Body of pancreas (tissue), 4 donors: ENCODE measurements at places on chromosomes 5 and 9. TPM values are rescaled to one million over a fixed set of nuclear protein-coding genes. Genes with fewer than 3 reads are reported as not detected.

DNA sequence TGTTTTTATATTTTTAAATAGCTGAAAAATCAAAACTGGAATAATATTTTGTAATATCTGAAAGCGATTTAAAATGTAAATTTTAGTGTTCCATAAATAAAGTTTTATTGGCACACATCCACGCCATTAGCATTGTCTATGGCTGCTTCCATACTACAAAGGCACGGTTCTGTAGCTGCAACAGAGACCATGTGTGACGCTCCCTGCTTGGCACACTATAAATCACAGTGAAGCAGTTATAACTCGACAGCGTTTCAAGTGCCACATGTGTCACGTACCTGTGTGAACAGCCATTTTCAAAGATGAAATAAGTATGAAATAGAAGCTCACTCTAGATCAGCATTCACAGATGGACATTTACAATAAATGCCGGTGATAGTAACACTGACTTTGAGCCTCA is 810.1 kb upstream of the WWC1 start:
- no peak for DNase-seq

DNA sequence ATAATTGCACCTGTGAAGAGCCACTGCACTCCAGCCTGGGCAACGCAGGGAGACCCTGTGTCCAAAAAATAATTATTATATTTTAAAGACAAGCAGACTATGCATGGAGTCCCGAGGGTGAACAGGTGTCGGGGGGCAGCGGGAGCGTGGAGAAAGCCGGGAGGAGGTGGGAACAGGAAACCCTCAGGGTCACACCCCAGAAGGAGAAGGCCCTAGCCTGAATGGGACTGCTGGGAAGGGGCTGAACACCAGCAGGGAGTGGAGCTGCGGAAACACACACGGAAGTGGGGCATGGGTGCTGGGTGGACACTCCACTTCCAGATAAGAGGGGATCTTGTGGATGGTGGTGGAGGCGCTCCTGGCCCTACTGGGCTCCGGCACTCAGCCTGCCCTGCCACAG is 12.8 kb downstream of the SURF6 start:
- DNase-seq, result no peak

DNA sequence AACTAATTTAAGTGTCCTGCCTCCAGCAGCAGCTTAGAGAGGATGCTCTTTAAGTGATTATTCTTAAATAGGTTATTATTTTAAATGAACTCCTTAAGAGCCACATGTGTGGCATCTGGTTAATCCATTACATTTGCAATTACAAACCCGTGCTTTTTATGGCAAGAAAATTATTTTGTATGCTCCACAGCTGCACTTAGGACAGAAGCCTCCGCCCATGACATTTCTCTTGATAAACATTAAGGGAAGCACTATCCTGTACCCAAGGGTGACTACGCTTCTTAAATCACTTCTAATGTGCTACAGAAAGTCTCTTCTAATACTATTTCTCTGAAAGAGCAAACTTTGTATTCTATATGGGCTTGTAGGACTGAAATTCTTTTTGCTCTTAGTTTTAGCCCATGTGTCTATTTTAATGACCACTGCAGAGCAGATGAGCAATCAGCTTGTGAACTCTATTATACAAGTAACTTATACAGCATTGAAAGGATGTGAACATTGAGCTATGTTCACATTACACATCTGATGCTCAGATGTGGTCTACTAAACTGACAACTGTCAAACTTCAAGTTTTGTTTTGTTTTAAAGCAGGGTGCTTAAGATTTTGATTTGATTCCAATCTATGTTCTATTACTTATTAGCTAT is 223.4 kb downstream of the COX7C start:
- no peak for DNase-seq

DNA sequence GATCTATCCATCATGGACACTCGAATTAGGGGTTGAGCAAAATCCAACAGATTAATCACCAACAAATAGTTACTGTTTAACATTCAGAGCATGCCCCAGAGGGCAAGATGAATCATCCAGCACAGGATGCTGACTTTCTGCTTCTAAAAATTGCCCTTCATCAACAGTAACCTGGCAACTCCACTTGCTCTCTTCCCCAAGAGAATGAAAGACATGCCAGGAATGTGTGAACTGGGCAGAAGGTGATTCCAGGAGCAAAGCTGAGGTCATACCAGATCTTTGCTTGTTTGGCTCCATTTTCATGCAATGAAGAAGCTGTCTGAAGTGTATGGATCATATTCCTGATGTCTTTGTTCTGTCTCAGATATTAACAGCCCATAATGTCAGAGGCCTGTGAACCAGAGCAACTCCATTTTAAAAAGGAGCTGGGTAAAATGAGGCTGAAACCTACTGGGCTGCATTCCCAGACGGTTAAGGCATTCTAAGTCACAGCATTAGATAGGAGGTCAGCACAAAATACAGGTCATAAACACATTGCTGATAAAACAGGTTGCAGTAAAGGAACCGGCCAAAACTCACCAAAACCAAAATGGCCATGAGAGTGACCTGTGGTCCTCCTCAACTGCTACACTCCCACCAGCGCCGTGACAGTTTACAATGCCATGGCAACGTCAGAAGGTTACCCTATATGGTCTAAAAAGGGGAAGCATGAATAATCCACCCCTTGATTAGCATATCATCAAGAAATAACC is 2.5 kb upstream of the ZNF367 start:
- peak; percentile 31 for DNase-seq

DNA sequence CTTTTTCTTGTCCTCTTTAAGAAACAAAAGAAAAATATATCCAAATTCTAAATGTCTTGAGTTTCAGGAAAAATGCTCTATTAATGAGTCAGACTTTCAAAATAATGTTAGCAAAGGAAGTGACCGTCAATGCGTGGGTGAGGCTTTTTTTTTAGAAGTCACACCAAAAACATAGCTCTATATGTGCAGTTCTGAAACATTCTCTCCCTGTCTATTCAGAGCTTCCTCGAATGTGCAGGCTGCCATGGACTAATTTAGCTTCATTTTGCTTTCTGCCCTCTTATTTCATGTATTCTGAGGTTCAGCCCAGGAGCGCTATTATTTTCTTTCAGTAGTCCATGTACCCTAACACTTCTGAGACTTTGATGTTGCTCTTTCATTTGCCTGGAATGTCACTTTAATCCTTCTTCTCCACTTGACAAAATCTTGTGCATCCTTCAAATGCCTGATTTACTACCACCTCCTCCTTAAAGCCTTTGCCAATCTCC is 72.5 kb upstream of the RASA1 start:
- DNase-seq, result no peak

DNA sequence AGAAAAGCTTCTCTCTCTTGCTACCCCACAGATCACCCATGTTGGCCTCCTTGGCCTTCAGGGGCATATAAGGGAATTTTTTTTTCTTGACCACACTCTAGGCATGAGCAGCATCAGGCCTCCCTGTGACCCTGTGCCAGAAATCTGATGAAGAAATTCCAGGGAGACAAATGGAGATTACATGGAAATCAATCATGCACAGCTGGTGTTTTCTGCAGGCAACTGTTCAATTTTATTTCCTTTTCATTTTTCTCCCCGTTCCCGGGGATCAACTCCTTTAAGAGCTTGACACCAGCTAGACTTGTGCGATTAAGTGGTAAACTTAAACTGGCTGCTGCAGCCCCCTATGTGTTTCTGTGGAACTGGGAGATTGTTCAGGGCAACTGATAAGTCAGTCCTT is 59.3 kb downstream of the GALNT10 start:
- no peak for DNase-seq

- DNase-seq, result no peak
Measured at GRCh38 chr5:138132543-138132942, 6.7 kb downstream of the NME5 start.

- no peak for DNase-seq
Measured at GRCh38 chr5:5736007-5736406, 313.5 kb downstream of the ICE1 start.

DNA sequence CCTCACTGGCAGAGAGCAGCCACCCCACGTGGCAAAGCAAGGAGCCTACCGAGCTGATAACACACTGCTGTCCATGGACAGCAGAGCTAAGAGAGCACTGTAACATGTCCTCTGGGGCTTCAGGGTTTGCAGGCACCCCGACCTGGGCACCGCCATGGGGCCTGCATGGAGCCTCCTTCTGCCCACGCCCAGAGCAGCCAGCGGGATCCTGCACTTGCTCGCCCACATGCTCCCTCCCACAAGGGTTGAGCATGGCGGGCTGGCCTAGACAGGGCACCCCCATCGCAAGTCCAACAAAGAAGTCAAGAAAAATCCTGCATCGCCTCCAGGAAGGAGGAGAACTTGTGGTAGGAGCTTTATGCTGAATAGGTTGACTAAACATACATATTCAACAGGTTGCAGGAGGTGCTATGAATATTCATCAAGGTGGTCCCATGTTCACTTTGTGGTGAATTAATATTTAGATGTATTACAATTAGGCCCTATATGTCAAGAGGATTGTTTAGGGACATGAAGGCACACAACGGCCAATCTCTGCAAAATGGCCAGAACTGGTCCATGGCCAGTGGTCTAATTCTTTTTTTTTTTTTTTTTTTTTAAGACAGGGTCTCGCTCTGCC is 3.8 kb upstream of the MIGA2 start:
- DNase-seq, result no peak

DNA sequence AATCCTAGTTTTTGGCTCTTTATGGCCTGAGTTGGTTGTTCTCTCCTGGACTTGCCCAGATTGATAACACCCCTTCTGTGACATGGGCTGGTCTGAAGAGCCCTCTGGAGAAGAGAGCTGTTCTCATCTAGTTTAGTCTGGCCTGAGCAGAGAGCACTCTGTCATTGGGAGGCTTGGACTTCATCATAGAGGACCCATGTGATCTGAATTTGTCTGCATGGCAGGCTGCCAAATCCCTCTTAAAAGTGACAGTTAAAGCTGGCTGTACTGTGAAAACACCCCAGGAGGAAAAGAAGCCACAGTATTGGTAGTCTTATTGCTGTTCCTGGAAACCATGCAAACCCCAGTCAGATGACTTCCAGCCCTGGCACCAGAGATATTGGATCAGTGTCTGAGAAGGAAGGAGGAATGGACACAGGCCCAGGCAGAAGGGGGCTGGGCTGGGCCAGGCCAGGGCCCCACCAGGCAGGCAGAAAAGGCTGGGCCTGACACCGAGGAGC is 3.7 kb upstream of the WDR31 start:
- peak; percentile 86 for DNase-seq

GRCh38 chr9:93952119-93952783 is 2.9 kb downstream of the BARX1 start:
- no peak for DNase-seq

- no peak for DNase-seq
Measured at GRCh38 chr5:151630088-151630487, 39.0 kb upstream of the FAT2 start.

- DNase-seq, result no peak
Measured at GRCh38 chr5:128376577-128376976, 161.5 kb downstream of the FBN2 start.

DNA sequence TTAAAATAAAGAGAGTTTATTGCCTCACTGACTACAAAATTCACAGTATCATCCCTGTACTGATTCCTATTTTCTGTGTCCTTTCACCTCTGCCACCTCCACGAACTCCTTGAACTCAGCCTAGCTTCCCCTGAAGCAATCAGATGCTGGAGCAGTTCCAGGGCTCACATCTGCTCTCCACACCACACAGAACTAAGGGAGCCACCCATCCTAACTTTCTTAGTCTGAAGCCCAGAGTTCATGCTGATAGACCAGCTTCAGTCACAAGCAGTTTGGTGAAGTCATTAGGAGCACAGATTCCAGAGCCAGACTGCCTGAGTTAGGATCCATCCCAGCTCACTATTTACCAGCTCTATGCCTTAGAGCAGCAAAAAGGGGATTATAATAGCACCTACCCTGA is 15.6 kb upstream of the EPB41L4A start:
- DNase-seq, result no peak

DNA sequence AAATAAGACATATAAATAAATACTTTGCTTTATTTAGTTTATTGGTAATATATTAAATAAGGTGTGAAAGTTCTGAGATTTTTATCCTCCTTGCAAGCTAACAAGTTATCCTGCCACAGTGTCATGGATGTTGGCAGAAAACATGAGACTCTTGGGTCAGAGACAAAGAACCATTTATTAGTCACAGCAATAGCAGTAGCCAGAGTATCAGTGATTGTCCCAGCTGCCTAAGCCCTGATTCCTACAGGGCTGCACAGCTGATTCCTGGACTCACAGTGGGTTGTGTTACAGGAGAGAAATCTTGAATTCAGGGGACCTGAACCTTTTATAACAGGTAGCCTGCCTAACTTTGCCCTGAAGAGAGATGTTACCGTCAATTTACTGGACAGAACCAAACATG is 304.5 kb upstream of the ZNF608 start:
- DNase-seq, result no peak

GRCh38 chr9:137720571-137721110 is 101.8 kb downstream of the EHMT1 start:
- no peak for DNase-seq

- no peak for DNase-seq
Measured at GRCh38 chr5:81520769-81521168, 126.8 kb upstream of the ACOT12 start.

DNA sequence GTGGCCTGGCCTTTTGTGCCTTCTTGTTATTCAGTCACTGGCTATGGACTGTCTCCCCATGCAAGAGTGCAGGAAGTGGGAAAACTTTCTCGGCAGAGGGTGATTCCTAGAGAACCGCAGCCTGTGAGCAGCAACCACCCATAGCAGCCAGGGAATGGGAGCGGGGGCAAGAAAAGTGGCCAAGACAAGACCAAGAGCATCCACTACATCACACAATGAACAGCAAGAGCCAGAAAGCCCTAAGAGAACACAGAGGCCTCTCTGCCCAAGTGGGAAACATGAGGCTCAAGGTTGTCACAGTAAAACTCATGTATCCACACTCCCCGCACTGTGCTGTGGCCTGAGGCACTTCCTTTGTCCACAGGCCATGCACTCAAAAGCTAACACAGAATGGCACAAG is 129.1 kb upstream of the FSTL4 start:
- no peak for DNase-seq

TSLP gene
- total RNA-seq, result 0.26 TPM

FOXD4L4 gene
- total RNA-seq, result not detected

PCDHA9 gene
- 3.3 TPM for total RNA-seq

PRLR gene
- 6.2 TPM for total RNA-seq

STKLD1 gene
- total RNA-seq, result not detected

PCDHA7 gene
- 3.3 TPM for total RNA-seq

DEPDC1B gene
- total RNA-seq, result 2.3 TPM

ADGRV1 gene
- total RNA-seq, result 21.4 TPM

MCIDAS gene
- total RNA-seq, result 1.3 TPM

ITK gene
- 2.6 TPM for total RNA-seq

IFNA21 gene
- not detected for total RNA-seq

DMRT2 gene
- total RNA-seq, result not detected
